ENCODE measurements at places on chromosomes 2 and 18.

- DNase-seq: no peak
Observed at GRCh38 chr2:74233648-74234047, 35.2 kb downstream of the MTHFD2 start.

DNA sequence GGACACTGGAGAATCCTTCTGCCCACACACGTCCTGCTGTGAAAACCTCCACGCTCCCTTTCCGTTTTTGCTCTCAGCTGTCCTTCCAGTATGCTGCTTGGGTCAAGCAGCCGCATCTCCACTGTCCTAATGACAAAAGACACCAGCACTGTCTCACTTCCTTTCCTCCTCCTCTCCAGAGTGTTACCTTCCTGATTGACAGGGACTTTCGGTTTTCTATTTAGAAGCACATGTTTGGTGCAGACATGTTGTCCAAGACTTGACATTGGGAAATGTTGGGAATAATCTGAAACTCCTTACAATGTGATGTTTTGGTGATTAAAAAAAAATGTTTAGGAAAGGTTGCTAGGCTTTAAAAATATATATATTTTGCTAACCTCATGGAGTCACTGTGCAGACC lies 226.6 kb downstream of the FAM210A start:
- DNase-seq: no peak

DNA sequence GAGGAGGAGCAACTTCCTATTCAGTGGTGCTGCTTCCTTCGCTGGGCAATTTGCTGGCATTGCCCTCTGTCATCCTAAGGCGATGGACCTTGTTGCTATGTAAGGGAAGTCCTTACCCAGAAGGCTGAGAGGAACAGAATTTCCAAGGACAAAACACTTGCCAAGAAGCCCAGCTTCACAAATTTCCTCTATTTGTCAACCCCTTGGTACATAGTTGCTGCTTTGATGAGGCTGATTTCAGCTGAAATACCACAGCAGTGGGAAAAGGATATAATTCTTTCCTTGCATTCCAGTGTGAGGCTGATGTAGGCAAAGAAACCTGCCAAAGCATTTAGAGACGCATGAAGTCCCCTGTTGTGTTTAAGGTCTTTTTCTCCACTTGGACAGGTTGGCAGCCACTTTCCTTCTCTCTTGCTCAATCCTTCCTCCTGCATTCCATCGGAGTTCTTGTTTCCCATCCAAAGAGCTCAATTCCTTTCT lies 16.4 kb upstream of the ST3GAL5 start:
- DNase-seq: no peak

DNA sequence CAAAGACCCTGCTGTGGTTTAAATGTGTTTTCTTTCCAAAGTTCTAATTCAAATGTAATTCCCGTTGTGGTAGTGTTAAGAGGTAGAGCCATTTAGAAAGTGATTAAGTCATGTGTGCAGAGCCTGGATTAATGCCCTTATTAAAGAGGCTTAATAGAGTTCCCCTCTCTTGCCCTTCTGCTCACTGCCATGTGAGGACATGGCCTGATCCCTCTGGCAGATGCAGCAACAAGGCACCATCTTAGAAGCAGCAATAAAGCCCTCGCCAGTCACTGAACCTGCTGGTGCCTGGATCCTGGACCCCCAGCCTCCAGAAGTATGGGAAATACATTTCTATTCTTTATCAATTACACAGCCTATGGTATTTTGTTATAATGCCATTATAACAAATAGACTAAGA lies 485.2 kb downstream of the DCDC2C start:
- no peak for DNase-seq

DNA sequence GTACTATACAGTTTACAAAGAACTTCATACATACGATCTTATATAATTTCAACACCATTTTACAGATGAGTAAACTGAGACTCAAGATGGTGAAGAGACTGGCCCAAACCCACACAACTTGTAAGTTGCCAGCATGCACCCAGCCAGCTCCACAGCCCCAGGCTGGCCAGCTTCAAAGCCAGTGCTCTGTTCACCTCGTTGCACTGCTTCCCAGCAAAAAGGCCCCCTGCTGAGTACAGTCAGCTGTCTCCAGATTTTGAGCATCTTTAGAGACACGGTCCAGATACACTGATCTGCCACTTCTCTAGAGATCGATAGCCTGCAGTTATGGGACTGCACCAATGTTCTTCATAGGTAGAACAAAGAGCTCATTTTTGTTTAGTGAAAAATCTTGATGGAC lies 257.2 kb upstream of the CHAC2 start:
- DNase-seq: no peak

DNA sequence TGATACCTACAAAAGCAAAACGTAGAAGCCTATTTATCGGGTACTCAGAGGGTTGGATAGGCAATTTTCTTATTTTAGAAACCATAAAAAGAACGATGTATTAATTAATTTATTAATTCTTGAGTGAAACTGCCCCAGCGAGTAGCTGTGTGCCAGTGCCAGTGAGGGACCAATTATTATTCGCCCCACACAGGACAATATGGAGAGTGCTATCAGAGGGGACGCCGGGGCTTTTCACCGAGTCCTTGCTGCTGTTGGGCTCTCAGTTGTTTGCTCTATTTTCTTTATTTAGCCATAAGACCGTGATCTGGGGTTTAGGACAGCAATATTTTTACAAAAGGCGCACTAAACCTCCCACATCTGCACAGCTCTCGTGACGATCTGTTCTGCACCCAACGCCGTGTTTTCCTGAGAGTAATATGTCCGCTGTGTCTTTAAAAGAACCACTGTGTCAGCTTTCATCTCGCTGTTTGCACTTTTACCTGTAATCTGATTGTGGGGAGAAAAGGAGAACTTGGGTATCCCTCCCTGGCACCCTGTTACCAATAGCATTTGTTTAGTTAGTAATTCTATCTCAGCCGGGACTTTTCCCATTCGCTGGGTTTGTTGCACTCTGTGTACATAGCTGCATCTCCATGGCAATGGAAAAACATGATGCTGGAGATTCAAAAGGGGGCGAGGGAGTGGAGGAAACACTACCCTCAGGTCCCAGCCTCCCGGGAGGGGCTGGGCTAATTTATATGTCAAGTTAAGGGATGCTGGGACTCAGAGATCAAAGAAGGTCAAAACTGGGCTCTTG lies 30.1 kb upstream of the ZNF516 start:
- no peak for DNase-seq

- DNase-seq: no peak
Observed at GRCh38 chr2:128384956-128385355, 66.3 kb upstream of the HS6ST1 start.
